ENCODE measurements at places on chromosomes 3 and 15.

GRCh38 chr3:170651260-170651845, 65.5 kb upstream of the SLC7A14 start:
- no peak for DNase-seq

- DNase-seq = no peak
Measured at GRCh38 chr3:394775-395174, 198.2 kb downstream of the CHL1 start.

DNA sequence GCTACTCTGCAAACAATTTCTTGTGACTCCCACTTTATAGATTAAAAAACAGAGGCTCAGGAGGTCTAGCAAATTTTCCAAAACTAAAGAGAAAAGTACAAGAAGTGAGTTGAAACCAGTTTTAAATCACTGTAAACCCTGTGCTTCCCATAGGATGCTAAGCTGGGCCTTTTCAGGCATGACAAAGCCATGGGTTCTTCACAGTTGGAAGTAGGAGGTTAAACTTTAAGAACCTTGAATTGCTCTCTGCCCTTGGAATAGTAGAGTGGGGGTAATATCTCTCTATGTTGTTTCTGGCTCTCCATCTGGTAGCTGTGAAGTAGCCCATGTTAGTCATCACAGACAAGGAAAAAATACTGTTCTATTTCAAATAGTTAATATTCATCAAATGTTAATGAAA, 193.6 kb upstream of the SATB1 start:
- no peak for DNase-seq

- peak; percentile 71 for DNase-seq
Measured at GRCh38 chr3:45881078-45882022, 5.0 kb upstream of the CCR9 start.

- DNase-seq = peak; percentile 50
Measured at GRCh38 chr3:65893631-65894030, 145.1 kb downstream of the MAGI1 start.

- peak; percentile 86 for DNase-seq
Measured at GRCh38 chr15:39426552-39427532, 154.0 kb upstream of the THBS1 start.

GRCh38 chr3:42497009-42497731, 5.3 kb upstream of the VIPR1 start:
- peak; percentile 21 for DNase-seq

DNA sequence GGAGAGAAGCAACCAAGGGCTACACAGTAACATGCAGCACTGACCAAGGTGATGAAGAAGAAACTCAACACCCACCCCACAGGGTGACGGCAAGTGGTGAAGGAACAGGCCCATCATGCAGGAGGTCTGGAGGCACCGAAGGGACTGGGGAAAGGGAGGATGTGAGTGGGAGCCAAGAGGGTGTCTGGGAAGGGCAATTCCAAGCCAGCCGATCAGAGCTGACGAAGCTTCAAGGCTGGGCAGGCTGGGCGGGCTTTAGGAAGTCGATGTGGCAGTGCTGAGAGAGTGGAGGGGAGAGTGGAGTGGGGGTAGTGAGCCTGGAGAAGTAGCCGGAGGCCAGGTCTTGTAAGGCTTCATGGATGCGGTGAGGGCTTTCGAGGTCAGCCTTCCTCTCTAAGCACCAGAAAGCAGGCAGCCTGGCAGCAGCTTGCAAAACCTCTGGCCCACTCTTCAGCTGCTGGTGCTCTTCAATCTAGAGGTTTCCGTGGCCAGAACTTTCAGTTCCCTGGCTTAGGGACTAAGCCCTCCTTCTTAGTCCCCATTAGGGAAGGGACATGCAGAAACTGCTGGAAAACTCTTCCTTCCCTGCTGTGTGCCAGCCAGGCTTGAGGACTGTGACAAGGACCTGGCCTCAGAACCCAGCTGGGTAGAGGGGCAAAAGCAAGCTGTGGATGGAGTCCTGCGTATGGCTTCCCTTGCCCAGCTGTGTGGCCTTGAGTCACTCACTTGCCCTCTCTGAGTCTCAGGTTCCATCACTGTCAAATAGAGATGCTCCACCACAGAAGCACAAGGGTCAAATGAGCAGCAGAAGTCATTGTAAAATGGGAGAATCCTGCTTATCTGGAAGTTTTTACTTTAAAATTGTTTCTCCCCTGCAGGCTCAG, 72.1 kb downstream of the TLE3 start:
- no peak for DNase-seq

DNA sequence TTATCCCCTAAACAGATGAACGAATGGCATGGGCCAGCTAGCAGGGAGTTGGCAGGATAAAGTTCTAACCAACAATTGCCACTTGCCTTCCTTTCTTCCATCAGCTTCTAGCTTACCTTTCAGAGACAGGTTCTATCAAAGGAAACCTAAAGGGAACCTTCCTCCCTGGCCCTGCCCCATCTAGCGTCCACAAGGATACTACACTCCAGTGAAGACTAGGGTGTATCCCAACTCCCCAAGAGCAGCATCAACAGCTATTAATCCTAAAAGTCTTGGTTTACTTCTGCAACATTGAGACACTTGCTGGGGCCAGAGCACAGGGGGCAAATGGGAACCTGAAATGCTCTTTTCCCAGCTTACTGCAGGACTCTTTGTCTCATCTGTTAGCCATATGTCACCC, 37.0 kb upstream of the TMC3 start:
- DNase-seq = no peak

GRCh38 chr3:59257506-59257905, 207.7 kb upstream of the CFAP20DC start:
- DNase-seq = peak; percentile 75

- peak; percentile 10 for DNase-seq
Measured at GRCh38 chr3:61936344-61936937, 375.1 kb downstream of the PTPRG start.

DNA sequence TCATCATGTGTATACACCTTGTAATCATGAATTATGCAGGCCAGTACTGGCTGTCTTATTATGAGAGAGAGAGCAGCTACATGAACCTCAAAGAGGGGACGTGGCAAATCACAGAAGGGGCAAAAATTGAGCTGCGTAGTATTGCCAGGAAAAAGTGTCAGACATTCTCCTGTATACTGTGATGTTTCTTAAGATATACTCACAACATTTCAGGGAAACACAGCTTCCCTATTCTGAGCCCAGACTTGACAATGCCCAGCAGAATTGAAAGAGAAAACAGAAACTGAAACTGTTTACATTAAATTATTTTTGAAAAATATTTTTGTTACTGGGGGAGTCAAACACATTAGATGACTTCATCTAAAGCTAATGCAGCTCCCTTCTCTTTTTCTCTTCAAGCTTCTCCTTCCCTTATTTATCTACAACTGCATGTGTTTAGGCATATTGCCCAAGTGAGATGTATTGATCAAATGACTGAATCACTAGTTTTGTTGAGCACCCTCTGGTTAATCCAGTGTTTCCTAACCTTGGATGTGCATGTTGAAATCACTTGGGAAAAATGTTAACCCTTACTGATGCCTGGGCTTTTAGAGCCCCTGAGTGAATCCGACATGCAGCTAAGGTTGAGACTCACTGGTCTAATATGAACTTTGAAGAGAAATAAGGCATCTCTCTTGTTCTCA, 39.5 kb downstream of the CADPS start:
- no peak for DNase-seq

DNA sequence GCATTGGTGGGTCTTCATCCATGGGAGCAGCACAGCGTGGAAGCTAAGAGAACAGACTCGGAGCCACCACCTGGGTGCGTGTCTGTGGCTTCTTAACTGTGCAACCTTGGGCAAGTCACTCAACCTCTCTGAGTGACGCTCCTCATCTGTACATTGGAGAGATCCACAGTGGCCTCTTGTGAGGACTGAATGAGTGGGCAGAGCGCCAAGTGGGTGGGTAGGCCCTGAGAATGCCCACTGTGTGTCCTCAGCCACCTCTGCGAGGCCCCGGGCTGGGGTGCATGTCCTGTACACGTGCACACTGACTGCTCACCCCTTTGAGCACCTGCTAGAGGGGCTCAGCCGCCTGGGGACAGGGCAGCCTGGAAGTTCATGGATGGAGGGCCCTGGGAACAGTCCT, 99.6 kb upstream of the PRR23E start:
- no peak for DNase-seq

- DNase-seq = peak; percentile 71
Measured at GRCh38 chr15:96345560-96346399, 15.3 kb downstream of the NR2F2 start.

- no peak for DNase-seq
Measured at GRCh38 chr3:104510131-104510849, 856.4 kb upstream of the ALCAM start.

GRCh38 chr3:36597422-36597821, 166.9 kb downstream of the DCLK3 start:
- no peak for DNase-seq

DNA sequence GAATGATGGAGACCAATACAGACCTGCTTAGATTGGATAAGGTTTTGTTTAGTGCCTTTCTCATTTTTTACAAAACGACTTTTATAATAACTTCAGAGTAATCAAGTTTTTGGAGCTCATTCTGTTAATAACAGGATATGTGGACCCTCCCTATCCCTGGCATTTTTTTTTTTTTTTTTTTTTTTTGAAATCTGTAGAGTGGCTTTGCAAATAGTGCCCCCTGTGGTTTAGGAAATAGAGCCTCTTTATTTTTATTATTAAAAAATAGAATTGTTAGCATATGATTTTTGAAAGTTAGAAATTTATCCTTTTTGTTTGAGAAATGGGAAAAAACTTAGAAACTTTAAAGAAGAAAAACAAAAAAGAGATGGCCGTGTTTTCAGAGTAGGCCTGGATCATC, 11.4 kb downstream of the SKIL start:
- DNase-seq = no peak

DNA sequence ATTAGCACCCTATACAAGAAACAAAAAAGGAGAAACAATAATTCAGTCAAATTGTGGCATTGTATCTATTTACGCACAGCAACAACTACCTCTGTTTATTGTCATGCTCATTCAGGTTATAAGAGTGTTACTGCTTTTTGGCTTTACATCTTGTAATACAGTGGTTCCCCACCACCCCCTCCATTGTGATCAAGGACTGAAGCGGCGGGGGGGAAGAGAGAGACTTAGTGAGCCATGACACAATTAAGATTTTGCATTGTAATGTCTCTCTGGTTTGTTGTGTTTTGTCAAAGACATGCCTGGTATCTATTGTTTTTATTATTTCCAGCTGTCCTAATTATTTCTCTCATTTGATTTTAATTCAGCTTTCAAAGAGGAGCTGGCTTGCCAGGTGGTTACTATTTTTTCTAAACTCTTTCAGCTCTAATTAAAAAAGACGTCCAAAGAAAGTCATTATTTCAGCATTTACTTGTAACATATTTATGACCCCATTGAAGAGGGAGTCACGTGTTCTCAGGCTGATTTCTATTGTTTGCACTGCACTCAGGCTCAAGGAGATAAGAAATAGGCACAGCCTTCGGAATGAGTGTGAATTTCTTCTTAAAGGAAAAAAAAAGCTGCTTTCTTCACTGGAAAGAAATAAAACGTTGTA, 234.4 kb upstream of the TBL1XR1 start:
- DNase-seq = no peak

GRCh38 chr3:111571907-111572460, 23.2 kb downstream of the ZBED2 start:
- DNase-seq = no peak

DNA sequence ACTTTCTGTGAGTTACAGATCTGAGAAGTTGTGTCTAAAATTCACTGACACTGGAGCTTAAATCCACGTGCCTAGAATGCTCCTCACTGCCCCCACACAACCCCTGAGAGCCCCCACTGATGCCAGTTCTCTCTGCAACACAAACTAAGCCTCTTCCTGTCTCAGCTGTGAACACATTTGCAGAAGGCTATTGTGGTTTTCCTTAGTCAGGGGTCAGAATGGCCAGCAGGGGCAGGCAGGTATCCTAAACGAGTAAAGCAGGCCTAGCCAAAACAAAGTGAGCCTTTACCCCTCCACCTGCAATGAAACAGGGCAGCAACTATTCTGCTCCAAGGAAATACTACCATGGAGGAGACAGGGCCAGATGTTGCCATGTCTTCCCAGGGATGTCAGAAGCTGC, 78.6 kb downstream of the FHIT start:
- no peak for DNase-seq

- peak; percentile 31 for DNase-seq
Measured at GRCh38 chr3:49173792-49174170, 2.4 kb downstream of the KLHDC8B start.

DNA sequence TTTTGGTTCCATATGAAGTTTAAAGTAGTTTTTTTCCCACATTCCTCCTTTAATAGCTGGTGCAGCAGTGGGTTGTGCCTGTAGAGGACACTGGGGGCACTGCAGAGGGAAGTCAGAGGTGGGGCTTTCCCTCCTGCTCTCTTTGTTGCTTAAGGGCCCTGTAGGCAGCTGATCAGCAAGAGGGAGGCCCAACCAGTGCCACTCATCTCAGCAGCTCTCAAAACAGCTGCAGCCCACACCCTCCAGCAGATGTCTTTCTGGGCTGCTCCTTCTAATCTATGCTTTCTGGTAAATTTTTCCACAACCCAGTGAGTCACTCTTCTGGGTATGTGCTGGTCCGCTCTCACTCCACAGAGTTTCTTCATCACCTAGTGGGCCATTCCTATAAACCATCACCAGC, 263.8 kb downstream of the FEZF2 start:
- peak; percentile 92 for DNase-seq

DNA sequence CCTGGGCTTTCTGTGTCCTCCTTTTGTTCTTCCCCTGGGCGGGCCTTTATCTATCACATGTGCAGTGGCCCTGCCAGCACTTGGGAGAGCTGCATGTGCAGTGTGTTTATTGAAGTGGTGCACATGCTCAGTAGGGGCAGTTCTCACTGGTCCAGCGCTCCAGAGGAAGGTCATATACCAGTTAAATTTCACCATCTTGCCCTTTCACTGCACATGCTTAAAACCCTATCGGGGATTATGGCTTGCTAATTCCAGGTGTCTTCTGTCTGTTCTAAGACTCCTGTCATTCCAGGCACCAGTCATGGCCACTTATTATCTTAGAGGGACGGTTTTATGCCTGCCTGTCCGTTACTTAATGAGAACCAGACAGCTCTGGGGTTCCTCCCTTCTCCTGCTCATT, 52.2 kb downstream of the ROPN1B start:
- DNase-seq = no peak

DNA sequence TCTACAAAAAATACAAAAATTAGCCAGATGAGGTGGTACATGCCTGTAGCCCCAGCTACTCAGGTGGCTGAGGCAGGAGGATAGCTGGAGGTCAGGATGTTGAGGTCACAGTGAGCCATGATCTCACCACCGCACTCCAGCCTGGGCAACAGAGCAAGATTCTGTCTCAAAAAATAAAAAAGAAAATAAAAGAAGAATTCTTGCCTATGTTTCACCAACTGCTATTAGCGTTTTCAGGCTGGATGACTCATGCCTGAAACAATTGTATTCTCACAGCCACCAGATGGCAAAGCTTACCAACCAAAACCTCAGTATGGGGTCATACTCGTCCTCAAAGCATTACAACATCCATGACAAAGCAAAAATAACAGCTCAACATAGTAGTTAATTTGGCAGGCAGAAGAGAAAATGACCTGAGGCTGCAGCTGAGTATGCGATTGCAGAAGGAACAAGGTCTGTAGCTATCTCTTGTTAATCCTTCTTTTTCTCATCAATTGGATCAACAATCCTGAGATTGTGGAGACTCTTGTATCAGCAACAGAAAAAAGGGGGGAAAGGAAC, 52.2 kb downstream of the TP53BP1 start:
- DNase-seq = peak; percentile 98

GRCh38 chr3:125605756-125606155, 10.5 kb upstream of the OSBPL11 start:
- DNase-seq = no peak
